Prostate gland (tissue), 2 donors: ENCODE measurements at places on chromosomes 6 and 20.

GRCh38 chr6:113960795-113961194 is 10.2 kb downstream of the HDAC2 start:
- no peak for DNase-seq

DNA sequence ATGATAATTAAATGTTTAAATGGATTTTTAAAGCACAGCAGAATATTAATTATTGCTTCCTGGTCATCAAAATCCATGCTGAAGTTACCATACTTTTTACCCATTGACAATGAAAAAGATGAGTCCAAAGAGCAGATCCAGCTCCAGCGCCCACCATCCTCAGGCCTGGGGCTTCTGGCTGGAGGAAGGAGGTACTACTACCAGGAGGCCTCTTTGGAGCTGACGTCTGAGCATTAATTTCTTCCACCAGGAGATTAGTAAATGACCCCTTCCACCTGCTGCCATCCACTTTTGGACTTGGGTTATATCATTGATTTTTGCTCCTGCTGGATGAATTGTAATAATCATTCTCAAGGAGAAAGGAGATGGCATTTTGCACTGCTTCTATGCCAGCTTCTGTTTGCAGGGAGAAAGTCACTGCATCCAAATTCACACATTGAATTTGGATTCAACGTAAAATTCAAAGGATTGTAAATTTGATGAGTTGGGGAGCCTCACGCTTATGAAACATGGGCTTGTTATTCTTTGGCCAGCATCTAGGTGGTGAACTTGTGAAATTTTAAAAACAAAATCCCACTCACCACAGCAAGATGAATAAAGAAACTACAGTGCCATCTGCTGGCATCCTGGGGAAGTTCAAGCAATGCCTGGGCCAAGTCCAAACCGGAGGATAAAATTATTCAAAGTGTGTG is 121.8 kb downstream of the SASH1 start:
- DNase-seq = peak; percentile 47

- DNase-seq = no peak
These were observed 11.2 kb downstream of the TAF4 start for GRCh38 chr20:62054451-62054953.

- no peak for DNase-seq
These were observed 260.4 kb downstream of the CBLN4 start for GRCh38 chr20:55744896-55745295.

- no peak for DNase-seq
These were observed 157.7 kb upstream of the MMS22L start for GRCh38 chr6:97440590-97441176.

DNA sequence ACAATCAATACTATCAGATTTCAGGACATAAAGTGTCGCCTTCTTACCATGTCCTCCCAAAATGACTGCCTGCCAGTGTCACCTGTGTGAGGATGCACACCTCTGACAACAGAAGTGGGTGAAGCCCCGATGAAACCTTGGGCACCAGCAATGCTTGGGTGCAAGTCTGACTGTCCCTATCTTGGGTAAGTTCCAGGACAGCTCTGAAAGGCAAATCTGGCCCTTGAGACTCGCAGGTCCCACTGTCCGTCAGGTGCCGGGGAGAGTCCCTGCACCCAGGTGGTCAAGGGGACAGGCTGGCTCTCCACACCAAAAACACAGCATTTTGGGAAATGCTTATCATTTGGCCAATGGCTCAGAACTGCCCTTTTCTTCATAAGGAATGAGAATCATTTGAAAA is 43.3 kb downstream of the EZR start:
- no peak for DNase-seq

GRCh38 chr6:152642578-152643375 is 5.6 kb upstream of the SYNE1 start:
- peak; percentile 74 for DNase-seq

DNA sequence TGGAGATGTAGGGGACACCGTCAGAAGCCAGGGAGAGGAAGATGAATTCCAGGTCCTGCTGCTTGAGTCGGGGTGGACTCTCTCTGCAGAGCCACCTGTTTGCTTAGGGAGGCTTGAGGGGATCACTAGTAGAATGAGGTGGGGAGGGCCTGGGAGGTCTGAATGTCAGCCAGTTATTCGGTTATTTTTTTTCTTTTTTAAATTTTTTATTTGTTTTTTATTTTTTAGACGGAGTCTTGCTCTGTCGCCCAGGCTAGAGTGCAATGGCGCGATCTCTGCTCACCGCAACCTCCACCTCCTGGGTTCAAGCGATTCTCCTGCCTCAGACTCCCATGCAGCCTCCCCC is 8.4 kb downstream of the TEAD3 start:
- DNase-seq = no peak

DNA sequence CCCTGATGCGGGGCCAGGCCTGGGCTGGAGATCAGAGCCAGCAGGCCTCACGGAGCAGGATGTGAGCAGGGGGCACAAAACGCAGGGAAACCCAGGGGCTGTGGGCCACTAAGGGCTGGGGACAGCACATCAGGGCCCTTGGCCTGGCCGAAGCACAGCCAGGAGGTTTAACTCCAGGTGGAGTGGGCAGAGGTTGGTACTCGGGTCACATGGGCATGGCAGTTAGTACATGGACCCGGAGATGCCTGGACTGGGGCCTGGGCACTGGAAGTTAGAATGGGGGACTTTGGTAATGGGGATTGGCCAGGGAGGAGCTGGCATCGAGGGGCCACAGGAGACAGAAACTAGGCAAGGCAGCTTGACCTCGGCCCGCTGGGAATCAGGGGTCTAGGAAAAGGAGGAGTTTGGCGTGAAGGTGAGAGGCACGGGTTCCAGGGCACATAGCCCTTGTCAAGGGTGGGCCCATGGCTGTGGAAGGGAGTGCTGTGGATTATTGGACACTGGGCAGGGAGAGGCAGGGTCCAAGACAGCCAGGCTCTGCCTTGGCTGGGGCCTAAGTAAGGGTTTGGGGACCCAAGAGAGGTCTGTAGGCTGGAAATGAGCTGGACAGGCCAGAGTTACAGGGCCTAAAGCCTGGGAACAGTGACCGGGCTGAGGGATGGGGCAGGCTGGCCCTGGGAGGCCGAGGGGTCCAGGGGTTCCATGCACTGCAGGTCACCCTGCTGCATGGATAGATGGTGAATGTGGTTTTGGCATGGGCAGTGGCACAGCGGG is 41.6 kb upstream of the CD93 start:
- DNase-seq = no peak

GRCh38 chr20:63628246-63628975 is 1.5 kb upstream of the GMEB2 start:
- DNase-seq = peak; percentile 54

GRCh38 chr6:117653949-117654348 is 21.3 kb upstream of the NUS1 start:
- no peak for DNase-seq

DNA sequence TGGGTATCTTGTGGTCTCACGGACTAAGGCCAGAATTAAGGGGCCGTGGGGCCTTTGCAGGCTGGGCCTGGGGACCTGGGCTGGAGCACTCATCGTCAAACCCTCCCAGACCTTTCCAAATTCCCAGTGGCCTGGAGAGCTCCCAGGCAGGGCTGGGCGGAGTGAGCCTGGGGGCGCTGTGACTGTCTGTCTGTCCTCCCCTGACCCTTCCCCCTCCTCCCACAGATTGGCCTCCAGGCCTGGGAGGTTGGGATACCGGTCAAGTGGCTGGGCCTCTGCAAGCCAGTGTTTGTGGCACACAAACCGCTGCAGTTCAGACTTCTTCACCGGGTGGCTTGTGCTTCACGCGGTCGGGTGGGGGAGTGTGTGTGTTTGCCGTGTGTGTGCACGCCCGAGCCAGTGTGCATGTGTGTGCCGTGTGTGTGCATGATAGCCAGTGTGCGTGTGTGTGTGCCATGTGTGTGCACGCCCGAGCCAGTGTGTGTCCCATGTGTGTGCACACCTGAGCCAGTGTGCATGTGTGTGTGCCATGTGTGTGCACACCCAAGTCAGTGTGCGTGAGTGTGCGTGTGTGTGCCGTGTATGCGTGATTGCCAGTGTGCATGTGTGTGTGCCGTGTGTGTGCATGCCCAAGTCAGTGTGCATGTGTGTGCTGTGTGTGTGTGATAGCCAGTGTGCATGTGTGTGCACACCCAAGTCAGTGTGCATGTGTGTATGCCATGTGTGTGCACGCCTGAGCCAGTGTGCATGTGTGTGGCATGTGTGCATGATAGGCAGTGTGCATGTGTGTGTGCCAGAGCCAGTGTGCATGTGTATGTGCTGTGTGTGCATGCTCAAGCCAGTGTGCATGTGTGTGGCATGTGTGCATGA is 6.3 kb downstream of the RBBP8NL start:
- DNase-seq = no peak

GRCh38 chr6:116111552-116112528 is 11.2 kb downstream of the NT5DC1 start:
- DNase-seq = no peak

- DNase-seq = no peak
These were observed 524.8 kb upstream of the GJE1 start for GRCh38 chr6:141607956-141608355.

GRCh38 chr20:62336329-62336728 is 30.8 kb downstream of the LAMA5 start:
- DNase-seq = no peak

- no peak for DNase-seq
These were observed 99.8 kb downstream of the STXBP5 start for GRCh38 chr6:147304016-147304415.

DNA sequence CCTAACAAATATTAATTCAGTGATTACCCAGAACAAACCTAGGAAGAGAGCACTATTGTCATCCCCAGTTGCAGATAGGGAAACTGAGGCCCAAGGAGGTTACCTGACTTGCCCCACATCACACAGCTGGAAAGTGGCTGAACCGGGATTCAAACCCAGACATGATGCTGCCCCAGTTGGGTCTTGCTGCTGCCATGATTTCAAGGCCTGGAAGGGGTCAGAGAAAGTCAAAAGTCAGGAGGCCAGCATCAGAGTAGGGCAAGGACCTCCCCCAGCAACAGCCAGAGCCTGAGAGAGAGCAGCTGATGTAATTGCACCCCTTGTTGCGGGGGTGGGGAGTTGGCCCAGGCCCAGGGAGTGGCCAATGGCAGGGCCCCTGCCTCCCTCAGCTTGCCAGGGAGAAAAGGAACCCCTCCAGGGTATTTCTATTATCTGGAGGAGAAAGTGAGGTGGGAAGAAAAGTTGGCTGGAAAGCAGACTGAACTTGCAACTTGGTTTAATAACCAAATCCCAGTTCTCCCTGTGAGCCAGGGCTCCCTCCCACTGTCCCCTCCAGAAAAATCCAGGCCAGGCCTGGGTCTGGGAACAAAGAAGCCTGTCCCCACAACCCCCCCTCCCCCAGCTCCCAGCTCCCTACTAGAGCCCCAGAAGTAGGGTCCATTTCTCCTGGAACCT is 83.6 kb downstream of the MRPL14 start:
- no peak for DNase-seq

DNA sequence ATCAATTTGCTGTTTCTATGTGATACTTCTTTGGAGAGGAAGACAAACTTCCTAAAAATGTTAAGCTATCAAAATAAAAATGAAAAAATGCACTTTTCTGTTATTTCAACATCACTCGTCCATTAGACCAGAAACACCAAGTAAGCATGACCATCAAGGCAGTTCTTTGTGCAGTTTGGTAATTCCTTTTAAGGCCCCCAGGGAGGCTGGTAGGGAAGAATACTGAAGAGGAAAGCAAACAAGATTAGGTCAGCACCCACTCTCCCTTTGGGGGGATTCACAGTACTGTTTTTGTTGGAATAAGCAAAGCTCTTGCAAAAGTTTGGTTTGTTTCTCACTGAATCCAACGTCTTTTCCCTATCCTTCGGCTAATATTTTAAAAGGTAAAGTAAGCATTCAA is 206.8 kb upstream of the SLC35B3 start:
- no peak for DNase-seq

DNA sequence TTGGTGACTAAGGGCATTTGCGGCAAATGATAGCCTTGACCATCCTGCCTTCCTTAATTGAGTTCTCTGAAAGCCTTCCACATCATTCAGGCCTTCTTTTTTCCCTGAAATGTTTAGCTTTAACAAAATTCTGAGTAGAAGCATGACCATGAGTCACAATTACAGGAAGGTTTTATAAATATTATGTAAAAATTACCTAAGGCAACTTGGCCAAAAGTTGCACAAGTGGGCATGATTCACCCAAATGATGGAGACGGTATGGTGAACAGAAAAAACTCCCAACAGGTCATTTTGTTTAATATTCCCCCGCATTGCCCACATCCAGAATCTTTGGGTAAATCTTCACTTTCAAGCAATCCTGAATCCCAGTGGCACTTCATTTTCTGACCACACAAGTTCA is 37.0 kb downstream of the MC3R start:
- no peak for DNase-seq
